ENCODE measurements at places on chromosomes 2 and 18.

DNA sequence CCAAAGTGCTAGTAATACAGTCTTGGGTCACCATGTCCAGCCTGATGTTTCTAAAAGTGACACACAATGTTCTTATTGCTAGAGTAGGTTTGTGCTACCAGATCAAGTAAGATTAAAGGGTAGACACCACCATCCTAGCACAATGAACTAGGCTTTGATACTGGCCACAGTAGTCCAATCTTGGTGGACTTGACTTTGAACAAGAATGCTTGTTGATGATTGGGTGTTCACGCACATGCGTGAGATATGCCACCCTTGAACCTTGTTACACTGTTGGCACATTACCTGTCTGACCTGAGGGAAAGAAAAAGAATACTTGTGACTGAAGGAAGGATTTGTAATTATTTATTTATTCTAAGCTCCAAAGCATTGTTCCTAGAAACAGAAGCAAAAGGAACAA lies 72.1 kb upstream of the EMILIN2 start:
- no peak for DNase-seq

DNA sequence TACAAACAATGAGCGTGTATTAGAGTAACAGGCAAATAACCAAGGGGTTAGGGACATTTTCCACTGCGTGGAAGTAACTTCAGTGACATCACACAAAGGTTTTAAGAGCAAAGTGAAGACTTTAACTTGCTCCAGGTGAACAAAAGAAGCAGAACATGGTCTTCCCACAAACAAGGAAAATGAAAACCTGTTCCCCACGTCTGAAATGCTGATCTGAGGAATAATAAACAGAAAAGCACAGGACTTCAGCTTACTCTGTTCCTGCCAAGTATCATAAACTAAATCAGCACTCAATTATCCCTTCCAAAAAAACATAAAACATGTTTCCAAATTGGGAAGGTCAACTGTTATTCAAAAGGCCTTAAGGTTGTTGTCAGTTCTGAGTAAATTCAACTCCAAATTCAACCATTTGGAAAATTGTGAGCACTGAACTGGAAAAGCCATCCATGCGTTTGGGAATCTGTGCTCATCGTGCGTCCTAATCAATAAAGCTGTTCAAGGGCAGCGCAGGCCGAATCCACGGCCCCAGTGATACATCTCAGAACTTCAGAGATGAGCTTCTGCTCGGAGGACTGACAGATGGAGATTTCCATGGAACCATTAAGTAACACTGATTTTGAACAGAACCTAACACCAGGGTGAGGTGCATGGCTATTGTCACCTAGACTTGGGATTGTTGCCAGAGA lies 7.7 kb upstream of the SNTG2 start:
- no peak for DNase-seq

- DNase-seq = no peak
Observed at GRCh38 chr18:44731530-44732237, 51.0 kb downstream of the SETBP1 start.

DNA sequence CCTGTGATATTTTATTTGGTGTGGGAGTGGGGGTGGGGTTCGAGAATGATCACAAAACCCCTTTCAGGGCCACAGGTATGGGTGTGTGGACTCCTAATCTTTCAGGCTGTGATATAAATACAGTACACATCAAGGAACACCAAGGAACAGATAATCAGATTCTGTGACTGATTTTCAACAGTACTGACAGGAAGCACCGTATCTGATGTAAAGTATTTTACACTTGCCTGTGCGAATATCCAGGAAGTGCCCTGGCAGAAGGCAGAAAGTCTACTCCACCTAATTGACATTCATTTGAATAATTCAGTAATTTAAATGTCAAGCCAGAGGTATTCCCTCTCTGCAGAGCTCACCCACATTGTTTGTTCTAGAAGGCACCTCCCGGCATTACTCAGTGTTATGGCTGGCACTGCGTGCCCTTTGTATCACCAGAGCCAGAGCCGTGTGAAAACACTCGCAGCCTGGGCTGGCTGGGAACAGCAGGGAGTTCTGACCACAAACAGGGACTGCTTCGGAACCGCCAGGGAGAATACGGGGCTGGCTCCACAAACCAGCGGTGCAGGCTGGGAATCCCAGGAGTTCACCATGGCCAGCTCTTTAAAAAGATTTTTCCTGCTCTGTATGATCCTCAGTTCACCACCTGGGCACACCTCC lies 91.8 kb downstream of the ACVR1 start:
- no peak for DNase-seq

GRCh38 chr2:156004459-156004858 lies 328.1 kb downstream of the NR4A2 start:
- no peak for DNase-seq

GRCh38 chr2:217900010-217900779 lies 102.6 kb downstream of the TNS1 start:
- DNase-seq = no peak

DNA sequence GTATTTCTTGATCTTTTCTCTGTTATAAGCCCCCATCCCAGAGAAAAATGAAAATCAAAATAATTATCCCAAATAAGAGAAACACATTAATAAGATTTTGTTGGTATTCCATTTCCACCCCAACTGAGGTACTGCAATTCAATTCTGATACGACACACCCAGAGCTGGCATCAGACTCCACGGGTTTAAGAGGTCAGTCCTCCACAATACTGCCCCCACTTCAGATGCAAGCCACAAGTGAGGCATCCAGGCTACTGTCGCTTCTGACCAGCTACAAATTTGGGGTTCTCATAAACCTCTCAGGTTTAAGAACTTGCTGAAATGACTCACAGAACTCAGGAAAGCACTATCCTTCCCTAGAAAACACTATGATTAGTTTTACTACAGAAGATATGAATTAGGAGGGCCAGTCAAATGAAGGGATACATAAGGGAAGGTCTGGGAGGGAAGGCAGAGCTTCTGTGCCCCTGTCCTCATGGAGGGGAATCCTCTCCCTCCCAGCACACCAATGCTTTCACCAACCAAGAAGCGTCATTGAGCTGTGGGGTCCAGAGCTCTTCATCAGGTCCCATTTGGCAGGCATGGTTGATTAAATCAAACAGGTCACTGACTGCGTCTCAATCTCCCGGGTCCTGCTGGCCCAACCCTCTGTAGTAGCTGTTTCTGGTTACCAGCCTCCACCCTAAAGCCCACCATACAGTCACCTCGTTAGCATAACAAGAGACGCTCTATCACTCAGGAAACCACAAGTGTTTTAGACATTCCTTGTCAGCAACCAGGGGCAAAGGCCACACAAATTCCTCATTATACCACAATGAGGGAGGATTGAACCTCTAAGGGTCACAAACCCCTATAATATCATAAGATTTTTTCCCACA lies 46.2 kb downstream of the IWS1 start:
- DNase-seq = no peak

DNA sequence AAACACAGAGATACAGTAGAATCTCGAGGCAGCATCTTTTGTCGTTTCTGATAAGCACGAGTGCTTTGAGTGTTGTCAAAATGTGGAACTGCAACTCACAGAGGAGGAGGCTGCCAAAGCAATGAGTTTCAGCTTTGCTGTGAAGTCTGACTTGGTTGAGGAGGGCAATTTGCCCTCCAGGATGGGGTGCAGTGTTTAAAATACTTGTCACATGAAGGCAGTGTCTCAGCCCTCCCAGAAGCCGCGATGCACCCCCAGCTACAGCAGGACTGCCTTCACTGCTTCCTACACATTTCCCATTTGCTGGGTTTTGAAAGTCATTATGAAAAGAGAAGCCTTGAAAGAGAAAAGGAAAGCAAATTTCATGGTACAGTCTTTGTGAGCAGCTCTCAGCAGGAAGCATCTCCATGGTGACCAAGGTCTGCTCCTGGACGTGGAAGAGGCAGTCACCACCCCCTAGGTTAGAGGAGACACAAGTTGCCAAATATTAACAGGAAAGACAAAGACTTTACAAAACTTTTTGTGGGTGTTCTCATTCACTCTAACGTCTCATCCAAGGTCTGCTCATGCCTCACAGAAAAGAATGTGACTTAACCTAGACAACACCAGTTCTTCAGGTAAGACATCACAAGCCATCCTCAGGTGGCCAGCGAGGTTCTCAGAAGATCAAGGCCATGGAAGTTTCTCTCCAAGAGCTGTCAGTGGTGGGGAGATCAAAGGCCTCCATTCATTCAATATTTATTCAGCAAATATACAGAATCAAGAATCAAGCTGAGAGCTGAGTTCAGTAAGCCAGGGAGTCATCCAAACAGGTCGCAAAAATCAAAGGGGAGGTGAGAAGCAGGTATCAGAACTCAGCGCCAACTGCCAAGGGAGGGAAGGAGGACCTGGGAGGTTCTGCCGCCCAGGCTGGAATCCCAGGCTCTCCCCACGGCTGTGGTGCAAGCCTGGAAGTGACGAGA lies 476.0 kb downstream of the EIPR1 start:
- DNase-seq = no peak

GRCh38 chr2:230205034-230205433 lies 14.8 kb downstream of the SP110 start:
- DNase-seq = no peak

DNA sequence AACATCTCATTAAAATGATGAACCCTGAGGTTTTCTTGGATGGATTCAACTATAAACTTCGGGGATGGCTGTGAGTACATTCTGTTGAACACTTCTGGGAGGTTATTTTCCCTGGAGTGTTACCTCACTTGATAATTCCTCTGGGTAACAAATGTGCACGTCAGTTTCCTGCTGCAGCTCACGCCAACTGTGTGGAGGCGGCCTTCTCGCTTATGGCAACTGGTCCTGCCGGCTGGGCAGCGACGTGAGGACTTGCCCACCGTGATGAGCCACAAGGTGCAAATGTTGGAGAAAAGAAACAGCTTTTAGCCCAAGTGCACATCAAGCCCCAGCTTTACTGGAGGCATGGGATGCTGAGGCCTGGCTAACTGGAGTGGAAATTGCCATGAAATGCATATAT lies 15.9 kb downstream of the MYCN start:
- DNase-seq = no peak

GRCh38 chr2:46505472-46505783 lies 26.1 kb downstream of the TMEM247 start:
- DNase-seq = no peak

- no peak for DNase-seq
Observed at GRCh38 chr18:79956276-79956675, 4.8 kb upstream of the SLC66A2 start.

GRCh38 chr18:38042211-38042890 lies 476.8 kb upstream of the CELF4 start:
- no peak for DNase-seq

DNA sequence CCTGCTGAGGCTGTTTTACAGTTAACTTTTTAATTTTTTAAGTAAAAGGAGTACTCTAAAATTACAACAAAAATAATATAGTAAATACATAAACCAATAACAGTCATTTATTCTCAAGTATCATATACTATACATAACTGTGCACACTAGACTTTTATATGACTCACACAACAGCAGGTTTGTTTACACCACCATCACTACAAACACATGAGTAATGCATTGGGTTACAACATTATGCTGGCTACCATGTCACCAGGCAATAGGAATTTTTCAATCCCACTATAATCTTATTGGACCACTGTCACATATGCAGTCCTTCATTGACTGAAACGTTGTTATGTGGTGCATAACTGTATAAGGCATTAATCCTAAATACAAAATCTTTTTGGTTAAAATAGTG lies 42.5 kb downstream of the RASGRP3 start:
- no peak for DNase-seq

- peak; percentile 38 for DNase-seq
Observed at GRCh38 chr2:65064728-65065552, 8.7 kb downstream of the CEP68 start.

- no peak for DNase-seq
Observed at GRCh38 chr2:69525261-69525660, 88.0 kb upstream of the NFU1 start.

DNA sequence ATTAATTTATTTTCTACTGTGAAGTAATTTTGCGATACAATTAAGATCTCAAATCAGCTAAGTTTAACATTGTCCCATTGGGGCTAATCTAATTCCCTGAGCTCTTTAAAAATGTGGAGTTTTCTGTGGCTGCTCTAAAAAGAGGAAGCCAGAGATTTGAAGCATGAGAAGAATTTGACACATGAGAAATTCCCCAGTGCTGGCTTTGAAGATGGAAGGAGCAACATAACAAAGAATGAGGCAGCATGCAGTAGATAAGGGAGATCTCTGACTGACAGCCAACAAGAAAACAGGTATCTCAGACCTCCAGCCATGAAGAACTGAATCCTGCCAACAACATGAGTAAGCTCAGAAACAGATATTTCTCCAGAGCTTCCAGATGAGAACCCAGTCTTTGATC lies 308.4 kb downstream of the ZNF804A start:
- no peak for DNase-seq

GRCh38 chr2:35887146-35887545 lies 468.4 kb upstream of the CRIM1 start:
- DNase-seq = no peak

DNA sequence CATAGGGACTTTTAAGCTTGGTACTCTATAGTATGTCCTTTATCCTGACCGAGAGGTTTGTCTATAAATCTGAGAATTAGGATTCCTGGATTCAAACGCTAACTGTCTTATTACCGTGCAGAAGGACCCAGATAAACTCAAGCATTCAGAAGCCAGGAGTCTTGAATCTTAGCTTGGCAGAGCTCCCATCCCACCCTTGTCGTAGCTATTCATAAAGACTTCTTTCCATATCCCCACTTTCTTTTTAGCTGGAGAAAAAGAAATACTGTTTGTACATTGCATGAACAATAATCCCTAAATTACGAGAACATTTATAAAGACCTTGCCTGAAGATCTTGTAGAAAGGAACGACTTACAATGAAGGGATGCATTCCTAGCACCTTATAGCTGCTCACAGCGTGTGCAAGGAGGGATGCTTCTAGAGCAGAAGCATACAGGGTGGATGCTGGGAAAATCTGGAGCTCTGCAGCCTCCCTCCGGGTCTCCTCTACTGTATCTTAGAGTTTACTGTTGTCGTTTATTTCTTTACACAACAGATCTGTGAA lies 13.6 kb downstream of the EFR3B start:
- DNase-seq = no peak

GRCh38 chr2:163697429-163697828 lies 38.4 kb downstream of the FIGN start:
- no peak for DNase-seq

All from D721Med (cell line).